ENCODE measurements at places on chromosomes 1 and 21.

DNA sequence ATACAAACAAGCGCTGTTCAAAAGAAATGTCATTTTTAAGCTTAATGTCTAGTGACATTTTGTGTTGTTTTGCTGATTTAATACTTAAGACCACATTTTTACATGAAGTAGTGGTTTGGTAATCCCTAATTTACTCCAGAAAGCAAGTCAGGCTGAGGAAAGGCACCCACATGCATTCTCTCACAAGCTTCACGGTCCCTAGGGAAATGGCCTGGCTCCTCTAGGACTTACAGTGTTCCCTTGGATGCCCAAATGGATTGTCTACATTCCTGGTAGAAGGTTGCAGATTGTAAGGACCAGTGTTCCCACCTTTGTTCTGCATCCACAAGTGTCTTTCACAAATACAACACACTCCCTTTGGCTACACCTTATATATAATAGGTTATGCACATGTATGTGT lies 9.5 kb downstream of the GPSM2 start:
- DNase-seq, result no peak

- DNase-seq, result no peak
Measured at GRCh38 chr1:7989762-7990428, 28.4 kb downstream of the PARK7 start.

DNA sequence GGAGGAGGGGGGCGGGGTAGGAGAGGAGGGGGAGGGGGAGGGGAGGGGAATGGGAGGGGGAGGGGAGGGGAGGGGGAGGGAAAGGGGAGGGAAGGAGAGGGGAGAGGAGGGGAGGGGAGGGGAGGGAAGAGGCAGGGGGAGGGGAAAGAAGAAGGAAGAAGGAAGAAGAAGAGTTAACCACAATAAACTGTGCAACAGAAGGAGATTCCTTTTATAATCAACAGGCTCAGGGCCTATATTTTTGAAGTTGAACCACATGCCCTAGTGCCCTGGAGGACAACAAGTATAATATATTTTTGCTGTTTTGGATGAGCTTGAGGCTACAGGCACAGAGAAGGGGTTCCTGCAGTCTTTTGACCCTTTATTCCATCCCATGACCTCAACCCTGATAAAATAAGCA lies 228.2 kb upstream of the IRF2BP2 start:
- DNase-seq, result no peak

DNA sequence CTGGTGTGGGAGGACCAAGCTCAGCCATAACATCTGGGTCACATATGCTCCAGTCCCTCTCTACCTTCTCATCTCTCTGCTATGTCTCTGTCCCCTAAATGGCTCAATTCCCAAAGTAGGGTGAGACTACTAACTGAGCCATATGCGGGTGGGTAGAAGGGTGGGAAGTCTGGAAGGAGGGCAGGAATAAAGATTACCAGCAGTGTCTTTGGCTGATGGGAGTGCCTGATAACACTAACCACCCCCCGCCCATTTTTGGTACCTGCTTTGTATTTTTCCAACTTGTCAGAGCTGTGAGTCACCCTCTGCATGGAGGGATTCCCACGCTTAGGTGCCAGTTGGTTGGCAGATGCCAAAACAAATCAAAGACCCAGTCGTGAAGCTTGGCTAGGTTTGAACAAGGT lies 14.9 kb upstream of the SSBP3 start:
- DNase-seq, result peak; percentile 66

GRCh38 chr1:38558500-38559445 lies 300.8 kb downstream of the RRAGC start:
- DNase-seq, result no peak

DNA sequence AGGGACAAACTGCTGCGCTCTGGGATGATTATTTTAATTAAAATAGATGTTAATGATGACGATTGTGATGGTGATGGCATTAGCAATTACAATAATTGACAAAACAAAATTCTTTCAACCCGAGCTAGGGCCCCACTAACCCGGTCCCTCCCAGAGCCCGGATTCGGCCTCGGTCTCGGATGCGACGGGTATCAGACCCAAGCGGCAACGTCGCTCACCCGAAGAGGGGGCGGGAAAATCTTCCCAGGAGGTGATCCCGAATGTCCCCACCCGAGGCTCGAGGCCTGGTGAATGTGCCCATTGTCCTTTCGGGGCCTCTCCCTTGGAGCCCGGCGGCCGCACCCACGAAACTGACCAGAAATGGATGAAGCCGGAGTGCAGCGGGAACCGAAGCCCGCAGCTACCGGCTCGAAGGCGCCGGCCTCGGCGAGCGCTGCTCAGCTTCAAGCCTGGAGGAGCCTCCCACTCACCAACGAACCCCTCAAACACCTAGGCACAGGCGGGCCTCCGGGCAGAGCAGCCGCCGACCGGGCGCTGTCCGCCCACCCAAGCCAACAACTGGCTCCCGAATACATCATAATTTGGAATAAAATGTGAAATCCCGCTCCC lies 1.2 kb downstream of the TAL1 start:
- DNase-seq, result no peak

DNA sequence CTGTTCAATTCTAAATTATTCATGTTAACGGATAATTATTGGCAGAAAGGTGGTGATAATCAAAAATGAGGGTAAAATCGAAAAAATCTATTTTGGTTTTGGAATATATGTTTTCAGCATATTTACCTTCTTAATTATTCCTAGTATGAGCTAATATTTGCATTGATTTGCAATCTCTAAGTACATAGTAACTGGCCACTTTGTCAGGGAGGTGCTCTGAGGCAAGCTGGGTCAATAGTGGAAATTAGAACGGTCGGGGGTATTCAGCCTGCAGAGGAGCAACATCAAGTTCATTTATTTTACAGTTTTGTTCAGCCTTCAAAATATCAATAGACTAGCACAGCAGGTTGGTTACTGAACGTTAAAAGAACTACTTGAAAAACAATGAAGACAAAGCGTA lies 1.8 kb downstream of the OTUD7B start:
- DNase-seq, result no peak
